ENCODE measurements at places on chromosomes 1 and 21.

DNA sequence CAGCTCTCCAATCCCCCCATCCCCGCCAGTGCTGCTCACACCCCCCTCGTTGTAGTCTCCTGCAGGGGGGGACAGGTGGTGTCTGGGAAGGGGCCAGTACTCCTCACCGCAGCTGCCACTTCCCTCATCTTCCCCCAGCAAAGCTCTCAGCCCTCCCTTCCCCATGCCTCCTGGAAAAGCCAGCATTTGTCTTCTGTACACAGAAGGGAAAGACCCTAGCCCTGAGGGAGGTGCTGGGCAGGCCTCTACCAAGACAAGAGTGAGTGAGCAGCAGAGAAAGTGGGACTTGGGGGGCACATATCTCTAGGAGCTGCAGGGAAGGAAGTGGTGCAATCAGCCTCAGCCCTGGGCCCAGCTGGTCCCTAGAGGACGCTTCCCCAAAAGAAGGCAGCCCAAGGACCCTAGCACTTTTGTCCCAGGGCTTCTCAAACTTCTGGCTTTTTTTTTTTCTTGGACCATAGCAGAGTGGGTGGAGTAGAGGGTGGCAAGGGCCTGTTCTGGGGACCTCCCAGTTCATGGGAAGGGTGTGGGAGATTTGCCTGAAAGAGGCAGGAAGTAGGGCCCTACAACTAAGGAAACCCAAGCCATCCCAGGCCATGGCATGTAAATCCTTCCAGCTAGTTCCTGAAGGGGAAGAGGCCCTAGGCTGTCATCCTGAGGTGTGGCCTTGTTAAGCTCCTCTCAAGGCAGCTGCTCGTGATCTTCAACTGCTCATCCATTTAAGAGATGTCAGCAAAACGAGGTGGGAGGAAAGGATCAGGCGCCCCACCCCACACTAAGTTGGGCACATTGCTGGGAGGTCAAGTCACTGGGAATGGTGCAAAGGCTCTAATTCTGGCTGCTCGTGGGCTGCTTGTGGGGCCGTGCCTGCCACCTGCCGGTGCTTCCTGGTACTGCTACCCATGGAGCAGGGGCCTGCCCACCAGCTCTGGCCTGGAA, 12.6 kb downstream of the ZC3H12A start:
- DNase-seq = no peak

- DNase-seq = no peak
Observed at GRCh38 chr1:234841710-234842231, 231.8 kb upstream of the IRF2BP2 start.

GRCh38 chr1:63983391-63984256, 209.8 kb downstream of the ROR1 start:
- DNase-seq = no peak

- no peak for DNase-seq
Observed at GRCh38 chr1:156421062-156421938, 52.3 kb downstream of the RHBG start.

GRCh38 chr1:35637401-35637809, 3.9 kb downstream of the PSMB2 start:
- no peak for DNase-seq

GRCh38 chr21:44952929-44953627, 13.2 kb downstream of the SLX9 start:
- DNase-seq = no peak

DNA sequence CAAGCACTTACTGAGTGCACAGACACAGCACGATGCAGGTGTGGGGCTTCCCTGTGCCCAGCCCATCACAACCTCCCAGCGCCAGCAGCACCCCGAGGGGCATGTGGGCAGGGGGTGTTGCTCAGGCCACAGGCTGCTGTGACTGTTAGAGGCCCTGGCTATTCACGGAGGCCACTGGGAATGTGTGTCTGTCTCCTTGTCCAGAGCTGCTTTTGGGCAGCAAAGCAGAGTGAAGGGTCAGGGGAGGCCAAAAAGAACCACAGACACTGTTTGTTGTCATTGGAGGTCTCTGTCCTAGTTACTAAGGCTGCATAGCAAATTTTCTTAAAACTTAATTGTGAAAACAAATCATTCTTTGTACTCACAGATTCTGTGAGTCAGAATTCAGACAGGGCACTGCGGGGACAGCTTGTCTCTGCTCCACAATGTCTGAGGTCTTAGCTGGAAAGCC, 49.6 kb downstream of the TNFRSF8 start:
- no peak for DNase-seq

- peak; percentile 25 for DNase-seq
Observed at GRCh38 chr1:35660581-35661473, 19.5 kb upstream of the PSMB2 start.

GRCh38 chr21:34950980-34951379, 98.1 kb downstream of the RUNX1 start:
- no peak for DNase-seq

GRCh38 chr1:30780409-30780808, 22.8 kb upstream of the LAPTM5 start:
- no peak for DNase-seq

GRCh38 chr1:118987468-118988185, 516 bp downstream of the TBX15 start:
- DNase-seq = no peak

GRCh38 chr1:11472741-11473140, 6.2 kb upstream of the DISP3 start:
- no peak for DNase-seq

GRCh38 chr1:243719476-243719875, 130.6 kb downstream of the AKT3 start:
- no peak for DNase-seq

DNA sequence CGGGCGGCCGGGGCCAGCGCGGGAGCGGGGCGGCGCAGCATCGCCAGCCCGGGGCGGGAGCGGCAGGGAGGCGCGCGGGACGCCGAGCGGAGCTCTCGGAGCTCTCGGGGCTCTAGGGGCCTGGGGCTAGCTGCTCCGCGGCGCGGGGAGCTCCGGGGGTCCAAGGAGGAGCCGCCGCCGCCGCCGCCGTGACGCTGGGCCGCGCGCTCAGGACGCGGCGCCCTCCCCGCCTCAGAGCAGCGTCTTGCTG, 147 bp downstream of the CLSTN1 start:
- no peak for DNase-seq

DNA sequence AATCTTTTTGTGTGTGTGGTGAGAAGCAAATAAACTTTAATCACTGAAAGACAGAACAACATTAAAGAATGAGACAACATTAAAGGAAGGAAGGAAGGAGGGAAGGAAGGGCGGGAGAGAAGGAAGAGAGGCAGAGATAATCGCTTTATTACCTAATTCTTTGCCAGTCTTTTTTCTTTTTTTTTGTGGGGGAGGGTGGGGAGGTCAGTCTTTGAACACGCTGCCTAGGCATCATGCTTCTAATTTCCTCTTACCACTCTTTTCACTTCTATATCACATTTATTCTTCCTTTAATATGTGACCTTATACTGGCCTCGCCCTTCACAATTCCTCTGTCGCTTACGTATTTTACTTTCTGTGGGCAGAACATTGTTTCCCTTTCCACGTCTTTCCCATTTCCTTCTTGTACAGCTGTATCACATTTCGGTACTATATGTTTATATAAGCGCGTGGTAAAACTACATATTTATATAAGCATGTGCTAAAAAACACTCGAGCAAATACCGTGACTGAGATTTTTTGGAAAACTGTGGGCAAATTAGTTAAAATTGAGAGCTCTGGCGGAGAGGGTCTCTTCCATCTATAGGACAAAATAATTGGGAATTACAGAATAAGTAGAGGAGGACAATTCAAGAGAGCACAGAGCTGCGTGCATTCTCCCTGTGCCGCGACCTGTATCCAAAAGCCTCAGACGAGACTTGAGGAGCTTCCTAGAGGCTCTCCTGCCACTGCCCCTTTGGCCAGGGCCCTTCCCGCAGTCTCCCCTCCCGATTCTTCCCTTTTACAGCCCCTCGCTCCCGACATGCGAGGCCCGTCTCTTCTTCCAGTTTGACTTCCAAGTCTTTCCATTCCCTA, 823 bp upstream of the PRKAA2 start:
- no peak for DNase-seq

GRCh38 chr1:64675718-64676345, 69.0 kb upstream of the RAVER2 start:
- no peak for DNase-seq

GRCh38 chr1:179973198-179974110, 18.8 kb downstream of the CEP350 start:
- DNase-seq = no peak

GRCh38 chr21:32299695-32300094, 1.0 kb downstream of the MRAP start:
- DNase-seq = no peak

GRCh38 chr1:246726255-246726679, 2.1 kb downstream of the SCCPDH start:
- DNase-seq = no peak

DNA sequence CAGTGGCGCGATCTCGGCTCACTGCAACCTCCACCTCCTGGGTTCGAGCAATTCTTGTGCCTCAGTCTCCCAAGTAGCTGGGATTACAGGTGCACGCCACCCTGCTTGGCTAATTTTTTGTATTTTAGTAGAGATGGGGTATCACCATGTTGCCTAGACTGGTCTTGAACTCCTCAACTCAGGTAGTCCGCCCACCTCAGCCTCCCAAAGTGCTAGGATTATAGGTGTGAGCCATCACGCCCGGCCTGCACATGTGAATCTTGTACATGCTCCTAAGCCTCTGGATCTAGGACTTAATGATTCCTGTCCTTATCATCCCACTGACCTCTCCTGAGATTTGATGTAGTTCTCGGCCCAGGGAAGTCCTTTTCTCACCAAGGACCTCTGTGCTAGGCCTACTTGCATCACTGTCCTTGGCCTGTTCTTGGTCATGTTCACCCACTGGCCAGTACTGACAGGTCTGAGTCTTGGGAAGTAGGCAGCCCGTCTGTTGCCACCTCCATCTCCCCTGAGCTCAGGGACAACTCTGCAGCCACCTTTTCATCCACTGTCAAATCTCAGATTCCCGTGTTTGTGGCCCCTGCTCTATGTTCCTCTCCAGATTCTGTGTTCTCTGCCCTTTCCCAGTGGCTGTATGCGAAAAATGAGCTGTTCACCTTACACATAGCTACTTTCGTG, 9.4 kb downstream of the HYI start:
- DNase-seq = no peak

DNA sequence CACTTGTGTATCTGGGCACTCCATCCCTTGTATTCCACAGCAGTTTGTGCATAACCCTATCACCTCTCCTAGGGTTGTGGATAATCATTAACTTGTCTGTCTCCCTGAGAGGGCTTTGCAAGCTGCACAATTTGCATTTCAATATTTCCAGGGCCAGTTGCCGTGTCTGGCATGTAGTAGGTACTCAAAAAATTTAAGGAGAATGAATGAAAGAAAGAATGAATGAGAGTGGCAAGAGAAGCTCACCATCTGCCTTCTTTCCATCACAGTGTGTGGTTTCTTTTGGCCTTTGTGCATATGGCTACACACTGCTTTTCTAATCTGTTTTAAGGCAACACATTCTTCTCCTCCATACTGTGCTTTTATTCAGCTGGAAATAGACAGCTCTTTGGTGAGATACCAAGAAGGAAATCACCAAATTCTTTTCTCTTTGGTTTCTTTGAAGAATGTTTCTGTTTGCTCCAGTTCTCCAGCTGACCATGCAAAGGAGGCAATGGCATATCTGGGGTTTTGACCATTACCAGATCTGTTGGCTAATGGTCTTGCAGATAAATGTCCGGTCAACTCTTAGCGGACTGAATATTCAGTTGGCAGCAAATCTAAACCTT, 49.4 kb downstream of the NGF start:
- DNase-seq = no peak

GRCh38 chr1:67170751-67171573, 4.7 kb downstream of the IL23R start:
- no peak for DNase-seq

- DNase-seq = no peak
Observed at GRCh38 chr1:235004276-235004675, 124.4 kb downstream of the TOMM20 start.

- DNase-seq = no peak
Observed at GRCh38 chr1:117758444-117759316, 152.8 kb downstream of the TENT5C start.

DNA sequence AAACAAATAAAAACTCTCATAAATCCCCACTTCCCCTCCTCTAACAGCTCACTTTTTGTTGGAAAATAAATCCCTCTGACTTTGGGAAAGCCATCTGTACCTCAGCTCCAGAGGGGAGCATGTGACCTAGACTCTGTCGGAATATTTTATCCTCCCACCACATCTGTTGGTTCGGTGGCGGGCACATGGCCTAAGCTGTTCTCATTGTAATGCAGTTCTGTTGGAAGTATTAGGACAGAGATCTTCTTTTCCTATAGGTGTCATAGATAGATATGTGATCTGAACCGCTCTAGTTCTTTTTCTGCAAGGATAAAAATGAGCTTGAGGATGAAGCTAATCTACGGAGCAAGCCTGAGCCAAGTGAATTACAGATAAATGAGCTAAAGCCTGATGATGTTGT, 50.5 kb upstream of the EPS8L3 start:
- DNase-seq = no peak

DNA sequence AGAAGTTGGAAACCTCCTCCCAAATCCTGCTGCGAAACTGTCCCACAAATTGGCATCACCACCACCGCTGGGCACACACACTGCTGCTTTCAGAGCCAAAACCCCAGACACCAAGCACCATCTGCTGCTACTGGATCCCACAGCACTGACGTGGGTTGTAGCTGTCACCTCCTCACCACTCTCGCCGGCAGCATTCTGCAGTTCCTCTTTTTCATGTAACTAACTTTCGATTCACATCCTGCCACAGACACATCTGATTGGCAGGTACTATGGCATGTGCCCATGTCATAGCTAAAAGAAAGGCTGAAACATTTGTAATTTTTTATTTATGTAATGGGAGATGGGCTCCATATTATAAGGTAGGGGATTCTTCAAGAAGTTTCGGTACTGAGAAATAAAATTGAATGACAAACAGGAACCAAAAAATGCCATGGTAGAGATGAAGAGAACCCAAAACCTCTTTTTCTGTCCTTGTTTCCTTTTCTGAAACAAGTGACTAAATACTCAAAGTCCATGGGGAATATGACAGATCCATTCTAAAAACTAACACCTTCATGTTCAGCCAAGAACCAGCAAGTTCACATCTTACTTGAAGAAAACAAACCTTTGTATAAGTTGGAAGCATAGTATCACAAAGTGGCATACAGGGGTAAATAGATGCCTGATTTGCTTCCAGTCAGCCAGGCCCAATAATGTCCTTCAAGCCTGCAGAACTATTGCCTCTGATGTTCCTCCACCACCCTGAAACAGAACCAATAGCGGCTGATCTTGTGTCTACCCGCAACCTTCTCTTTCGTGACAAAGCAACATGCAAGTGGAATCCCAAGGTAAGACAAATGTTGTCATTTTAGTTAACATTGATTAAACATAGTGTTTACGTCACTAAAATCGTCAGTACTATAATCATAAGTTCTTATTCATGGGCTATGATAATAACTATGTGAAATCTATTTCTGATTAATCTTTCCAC, 26.6 kb upstream of the RGS13 start:
- no peak for DNase-seq

DNA sequence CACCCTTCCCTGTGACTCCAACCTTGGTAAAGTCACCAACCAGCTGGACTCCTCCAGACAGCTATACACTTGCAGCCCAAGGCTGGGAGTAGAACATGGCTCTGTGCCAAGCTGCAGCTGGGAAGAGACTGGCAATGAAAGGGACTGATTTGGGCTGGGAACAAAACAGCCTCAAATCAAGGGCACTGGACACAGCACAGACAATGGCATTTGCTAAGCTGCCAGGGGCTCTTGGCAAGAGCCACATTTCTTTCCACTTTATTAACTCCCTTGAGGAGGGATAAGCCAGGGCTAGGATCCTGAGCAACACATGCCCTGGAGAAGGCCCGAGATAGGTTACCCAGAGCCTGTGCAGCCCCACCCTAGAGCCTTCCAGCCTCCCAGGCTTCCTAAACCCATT, 12.0 kb downstream of the SYT11 start:
- DNase-seq = no peak

GRCh38 chr1:53165408-53165961, 23.0 kb upstream of the SLC1A7 start:
- DNase-seq = no peak

Data from right renal cortex interstitium (tissue), 3 donors.